ENCODE measurements at places on chromosomes 3 and 15.

GRCh38 chr3:47825590-47825989 lies 22.7 kb downstream of the DHX30 start:
- no peak for DNase-seq

DNA sequence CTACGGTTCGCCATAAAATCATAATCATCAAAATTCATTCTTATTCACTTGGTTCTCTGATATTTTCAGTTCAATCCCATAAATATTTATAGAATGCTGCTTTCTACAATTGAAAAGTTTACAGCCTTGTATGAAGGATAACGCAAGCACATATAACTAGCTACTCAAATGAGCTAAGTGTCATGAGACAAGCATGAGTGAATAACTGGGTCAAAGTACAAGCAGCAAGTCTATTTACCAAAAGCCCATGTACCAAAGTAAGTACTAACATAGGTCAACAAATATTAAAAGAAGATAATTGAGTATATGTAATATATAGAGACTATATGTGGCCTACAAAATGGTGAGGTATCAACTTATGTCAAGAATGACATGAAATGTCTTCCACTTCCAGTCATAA lies 596.6 kb downstream of the GBE1 start:
- DNase-seq = no peak

- DNase-seq = no peak
Observed at GRCh38 chr15:91521996-91522395, 331.5 kb upstream of the SLCO3A1 start.

DNA sequence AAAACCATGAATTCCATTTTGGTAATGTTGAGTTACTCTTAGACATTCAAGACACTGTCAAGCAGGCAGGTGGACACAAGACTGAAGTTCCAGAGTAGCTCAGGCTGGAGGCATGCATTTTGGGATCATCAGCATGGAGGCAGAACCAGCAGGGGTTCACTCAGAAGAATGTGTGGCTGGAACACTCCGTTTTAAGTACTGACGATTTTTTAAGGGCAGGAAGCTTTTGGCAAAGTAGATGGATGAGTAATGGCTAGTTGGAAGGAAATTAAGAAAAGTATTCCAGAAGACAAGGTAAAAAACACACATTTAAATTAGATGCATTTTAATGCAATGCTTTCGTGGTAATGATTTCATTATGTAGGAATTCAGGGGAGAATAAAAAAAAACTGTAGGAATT lies 420.4 kb downstream of the ROBO2 start:
- no peak for DNase-seq

DNA sequence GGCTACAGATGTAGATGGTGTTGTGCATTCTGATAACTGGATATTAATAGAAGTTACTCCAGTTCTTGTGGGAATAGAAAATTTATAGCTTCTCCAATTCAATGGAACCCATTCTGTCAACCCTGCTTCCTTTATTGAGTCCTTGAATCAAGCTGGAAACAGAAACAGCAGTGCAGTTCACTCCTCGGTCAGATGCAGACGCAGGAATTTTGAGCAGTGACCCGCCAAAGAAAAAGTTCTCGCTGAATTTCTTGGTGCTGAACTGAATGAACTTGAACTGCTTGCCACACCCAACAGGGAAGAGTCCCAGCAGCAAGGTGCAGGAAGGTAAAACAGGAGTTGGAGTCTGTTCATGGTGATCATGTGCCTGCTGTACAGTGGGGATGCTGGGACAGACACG lies 10.3 kb downstream of the HRH1 start:
- no peak for DNase-seq

DNA sequence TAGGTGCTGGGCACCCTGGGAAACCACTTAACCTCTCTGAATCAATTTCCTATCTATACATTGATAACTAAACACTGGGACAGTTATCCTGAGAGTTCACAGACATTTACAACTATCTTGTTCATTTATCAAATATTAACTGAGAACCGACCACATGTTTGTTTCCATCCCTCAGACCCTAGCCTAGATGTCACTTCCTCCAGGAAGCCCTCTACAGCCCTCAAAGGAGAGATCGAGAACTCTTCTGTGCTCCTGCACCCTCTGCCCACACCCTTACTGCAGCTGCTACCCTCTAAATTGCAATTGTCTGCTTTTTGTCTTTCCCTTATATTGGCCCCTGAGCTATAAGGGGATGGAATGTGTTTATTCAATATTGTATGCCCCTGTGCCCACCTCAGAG lies 46.1 kb downstream of the SRGAP3 start:
- no peak for DNase-seq

DNA sequence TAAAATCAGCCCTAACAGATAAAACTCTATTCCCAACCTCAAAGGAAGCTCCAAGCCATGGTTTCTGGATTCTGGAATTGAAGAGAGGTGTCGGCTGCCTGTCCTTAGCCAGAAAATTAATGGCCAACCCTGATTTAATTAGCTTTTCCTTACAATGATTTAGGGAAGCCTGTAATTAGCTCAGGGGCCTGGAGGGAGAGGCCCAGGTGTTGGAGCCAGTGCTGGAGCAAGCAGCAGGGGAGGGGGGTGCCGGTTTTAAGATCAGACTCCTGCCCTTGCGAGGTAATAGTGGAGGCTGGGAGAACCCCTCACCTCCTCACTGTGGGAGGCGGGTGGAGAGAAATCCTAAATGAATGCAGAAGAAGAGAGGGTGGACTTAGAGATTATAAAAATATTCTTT lies 14.7 kb upstream of the ATP2B2 start:
- DNase-seq = no peak

- DNase-seq = no peak
Observed at GRCh38 chr3:152626226-152626625, 208.7 kb upstream of the P2RY1 start.
